ENCODE measurements at places on chromosomes 4 and X.

GRCh38 chr4:152983221-152983620 lies 47.1 kb downstream of the FHDC1 start:
- no peak for DNase-seq

- DNase-seq = no peak
Measured at GRCh38 chrX:23797371-23798128, 14.6 kb downstream of the SAT1 start.

DNA sequence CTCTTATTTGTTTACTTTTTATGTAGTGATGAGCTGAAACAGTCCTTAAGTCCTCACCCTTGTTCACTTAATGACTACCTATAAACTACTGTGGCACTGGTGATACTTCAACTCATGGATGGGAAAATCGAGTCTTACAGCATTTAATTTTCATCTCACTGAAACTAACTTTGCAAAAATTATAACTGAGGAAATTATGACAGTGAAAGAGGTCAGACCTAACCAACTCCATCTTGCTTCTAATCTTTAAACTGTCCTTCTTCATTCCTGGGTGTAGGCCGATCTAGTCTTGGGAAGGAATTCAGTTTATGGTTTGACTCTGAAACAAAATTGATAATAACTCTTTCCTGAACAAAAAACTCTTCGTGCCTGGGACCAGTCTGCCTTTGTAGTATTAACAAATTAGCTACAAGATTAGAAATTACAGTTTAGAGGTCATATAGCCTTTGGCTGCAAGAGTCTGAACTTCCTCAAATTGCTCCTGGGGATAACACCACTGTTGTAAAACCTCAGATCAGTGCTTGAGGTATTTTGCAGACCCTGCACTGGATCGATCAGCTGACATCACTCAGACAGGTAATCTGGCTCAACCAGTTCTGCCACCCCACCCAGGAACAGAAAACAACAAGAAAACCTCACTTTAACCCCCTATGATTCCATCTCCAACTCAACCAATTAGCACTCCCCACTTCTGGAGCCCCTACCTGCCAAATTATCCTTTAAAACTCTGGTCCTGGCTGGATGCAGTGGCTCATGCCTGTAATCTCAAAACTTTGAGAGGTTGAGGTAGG lies 995.7 kb upstream of the PRKX start:
- DNase-seq = no peak

DNA sequence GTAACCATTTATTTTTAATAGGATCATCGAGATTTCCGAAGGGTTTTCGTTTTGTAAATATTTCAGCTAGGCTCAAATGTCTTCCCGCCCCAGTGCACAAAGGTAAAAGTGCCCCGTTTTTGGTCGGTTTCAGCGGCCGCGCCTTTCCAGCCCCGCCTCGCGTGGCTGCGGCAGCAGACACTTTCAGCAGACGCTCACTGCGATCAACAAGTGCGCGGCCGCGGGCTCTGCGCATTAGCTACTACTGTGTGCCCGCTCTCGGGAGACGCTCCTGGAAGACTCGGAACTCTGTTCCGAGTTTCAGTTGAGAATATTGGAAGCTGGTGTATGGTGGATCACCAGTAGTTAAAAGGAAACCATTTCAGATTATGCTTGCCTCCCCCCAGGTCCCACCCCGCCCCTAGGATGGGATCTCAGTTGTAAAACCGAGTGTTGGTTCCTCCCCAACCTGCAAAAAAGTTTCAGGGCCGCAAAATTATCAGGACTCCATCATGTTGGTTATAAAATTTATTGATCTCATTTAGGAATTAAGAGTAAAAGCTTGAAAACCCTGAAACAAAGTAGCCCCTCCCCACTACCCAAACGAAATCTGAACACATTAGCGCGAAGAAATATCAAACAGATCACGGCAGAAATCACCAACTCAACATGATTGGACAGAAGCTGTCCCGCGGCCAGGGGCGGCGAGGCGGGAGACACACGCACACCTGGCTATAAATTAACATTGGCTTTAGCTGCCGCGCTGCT lies 2.2 kb downstream of the SOX3 start:
- no peak for DNase-seq

DNA sequence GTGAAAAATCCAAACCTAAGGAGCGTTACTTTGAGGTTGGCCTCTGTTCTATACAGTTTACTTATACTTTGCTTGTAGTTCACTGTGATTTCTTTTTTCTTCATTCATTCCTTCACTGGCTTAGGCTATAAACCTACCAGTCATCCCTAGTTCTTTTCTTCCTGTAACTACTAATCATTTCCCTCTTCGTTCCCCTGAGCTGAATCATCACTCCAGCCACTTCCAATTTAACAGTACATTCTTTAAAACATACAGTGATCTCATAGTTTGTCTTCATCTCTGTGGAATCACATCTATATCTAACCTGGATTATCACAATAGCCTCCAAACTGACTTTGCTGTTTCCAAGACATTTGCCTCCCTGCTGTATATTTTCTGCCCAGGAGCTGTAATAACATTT lies 25.2 kb upstream of the NPFFR2 start:
- DNase-seq = no peak

- DNase-seq = no peak
Measured at GRCh38 chr4:86963697-86964096, 28.9 kb downstream of the AFF1 start.

DNA sequence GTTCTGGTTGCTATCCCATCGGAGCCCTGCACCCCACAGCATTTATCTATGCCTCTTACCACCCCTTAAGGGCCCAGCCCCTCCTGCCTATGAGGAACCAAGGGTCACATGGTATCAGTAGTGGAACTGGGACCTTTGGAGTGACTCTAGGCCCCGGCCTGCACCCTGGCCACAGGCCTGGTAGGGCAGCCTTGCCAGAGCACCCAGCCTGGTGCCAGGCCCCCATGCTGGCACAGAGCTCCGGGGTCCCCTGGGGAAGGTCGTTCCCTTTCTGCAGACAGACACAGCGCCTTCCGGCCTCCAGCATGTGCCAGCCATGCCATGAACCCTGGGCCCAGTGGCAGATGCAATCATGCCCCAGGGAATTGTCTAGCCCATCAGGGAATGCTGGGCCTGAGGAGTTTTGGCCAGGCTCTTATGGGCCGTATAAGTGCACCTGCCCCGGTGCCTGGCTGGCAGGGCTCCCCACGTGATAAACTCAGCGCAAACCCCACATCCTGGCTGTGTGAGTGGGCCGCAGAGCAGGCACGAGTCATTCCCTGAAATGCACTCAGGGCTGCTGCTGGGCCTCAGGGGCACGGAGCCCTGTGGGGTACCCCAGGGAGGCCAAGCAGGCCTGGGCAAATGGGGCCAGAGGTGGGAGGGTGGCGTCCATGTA lies 19.8 kb upstream of the ADD1 start:
- DNase-seq = no peak

DNA sequence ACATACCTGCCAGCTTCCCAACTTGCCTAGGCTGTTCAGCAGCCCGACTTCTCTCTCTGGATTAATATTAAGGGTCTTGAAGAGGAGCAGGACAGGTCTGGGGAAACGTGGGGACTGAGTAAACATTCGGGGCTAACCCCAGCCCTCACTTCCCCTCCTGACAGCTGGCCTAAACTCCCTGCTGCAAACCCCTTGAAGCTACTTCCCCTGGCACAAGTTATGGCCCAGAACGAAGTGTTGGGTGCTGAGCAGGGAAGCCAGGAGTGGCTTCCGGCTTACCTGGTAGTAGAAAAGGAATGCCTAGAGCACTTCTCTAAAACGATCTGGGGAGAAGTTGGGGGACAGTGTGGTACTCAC lies 200.0 kb downstream of the BCOR start:
- no peak for DNase-seq

DNA sequence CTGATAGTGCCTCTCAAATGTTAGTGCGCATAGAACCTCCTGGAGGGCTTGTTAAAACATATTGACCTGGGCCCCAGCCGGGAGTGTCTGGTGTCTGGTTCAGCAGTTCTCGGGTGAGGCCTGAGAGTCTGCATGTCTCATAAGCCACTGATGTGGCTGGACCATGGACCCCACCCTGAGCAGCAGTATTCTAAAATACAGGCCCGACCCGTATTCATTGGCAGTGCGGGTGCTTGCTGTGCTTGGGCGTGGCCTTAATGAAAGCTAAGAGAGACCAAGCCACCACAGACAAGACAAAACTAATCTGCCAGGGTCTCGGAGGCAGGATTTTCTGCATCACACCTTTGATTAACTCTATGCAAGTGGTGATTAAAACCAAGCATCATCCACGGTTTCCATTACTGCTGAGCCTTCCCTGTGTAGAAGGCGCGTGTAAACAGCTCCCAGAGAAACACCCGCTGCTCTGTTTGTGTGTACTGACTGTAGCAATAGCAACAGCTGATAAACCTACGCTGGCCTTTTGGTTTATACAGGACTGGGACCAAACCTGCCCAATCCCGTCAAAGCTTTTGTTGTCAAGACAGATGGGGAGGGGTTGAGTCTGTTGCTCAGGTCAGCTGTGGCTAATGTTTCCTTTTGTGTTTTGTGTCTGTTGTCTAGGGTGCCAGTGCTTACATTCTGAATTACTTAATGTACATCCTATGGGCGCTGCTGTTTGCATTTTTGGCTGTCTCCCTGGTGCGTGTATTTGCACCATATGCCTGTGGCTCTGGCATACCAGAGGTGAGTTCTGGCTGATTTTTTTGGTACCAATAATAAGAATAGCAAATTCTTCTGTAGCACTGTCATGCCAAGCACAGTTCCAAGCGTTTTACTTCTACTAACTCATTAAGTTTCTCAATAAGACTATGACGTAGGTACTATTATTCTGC lies 40.8 kb downstream of the CLCN4 start:
- no peak for DNase-seq
